GM10248 (cell line): ENCODE measurements at places on chromosomes 5 and 9.

DNA sequence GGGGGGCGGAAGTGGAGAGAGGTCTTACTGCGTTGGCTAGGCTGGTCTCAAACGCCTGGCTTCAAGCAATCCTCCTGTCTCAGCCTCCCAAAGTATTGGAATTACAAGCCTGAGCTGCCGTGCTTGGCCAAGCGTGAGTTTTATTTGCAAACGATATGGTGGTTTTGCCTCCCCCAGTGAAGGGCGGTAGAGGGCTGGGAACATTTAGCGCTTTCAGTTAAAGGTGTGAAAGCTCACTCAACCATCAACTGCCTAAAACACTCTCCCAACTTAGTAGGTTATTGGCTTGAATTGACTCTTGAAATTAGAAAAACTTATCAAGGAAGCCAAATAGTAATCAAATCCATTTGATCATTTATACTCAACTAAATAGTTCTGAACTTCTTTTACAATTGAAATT is 156.3 kb downstream of the ESM1 start:
- DNase-seq, result no peak

DNA sequence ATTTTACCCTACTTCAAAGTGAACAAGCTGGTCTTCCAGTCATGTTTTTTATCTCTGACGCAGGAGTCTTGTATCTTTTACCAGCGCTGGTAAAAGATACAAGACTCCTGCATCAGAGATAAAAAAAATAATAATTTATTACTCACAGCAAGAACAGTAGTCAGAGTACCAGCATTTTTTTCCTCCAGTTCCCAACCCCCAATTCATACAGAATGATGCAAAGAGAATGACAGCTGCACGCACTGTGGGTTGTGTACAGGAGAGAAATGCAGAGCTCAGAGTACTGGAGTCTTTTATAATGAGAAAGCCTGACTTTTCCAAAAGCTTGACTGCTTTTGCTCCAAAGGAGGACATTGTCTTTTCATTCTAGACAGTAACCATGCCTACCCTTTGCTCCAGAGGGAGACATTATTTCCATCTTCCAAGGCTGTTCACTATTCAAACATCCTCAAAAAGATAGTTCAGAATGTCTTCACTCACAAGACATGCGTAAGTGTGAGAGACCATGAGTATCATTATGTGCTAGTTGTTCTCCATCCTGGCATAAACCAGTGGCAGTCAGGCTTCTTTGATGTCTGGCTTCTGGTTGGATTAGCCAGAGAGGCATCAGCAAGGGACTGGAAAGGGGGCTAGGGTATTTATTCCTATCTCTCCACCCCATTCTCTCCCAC is 14.3 kb upstream of the RANBP6 start:
- no peak for DNase-seq

DNA sequence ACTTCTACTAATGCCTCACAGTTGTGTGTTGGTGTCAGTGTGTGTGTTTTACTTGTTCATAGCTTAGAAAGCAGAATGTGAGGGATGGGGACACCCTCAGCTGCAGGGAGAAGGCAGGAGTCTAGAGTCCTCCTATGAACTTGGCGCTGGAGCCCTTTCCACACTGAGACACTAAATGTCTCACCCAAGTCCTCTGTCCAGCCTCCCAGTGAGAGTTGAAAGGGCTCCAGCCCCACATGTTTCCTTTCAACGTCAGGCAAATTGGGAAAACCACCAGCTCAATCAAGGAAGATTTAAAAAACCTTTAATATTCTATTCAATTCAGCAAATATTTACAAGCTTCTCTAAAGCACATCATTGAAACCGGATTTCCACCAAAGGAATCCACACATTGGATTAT is 167.6 kb upstream of the MSX2 start:
- no peak for DNase-seq

- no peak for DNase-seq
Observed at GRCh38 chr9:84744195-84744594, 74.7 kb downstream of the NTRK2 start.

GRCh38 chr5:72455476-72455875 is 51.7 kb downstream of the ZNF366 start:
- DNase-seq, result no peak

DNA sequence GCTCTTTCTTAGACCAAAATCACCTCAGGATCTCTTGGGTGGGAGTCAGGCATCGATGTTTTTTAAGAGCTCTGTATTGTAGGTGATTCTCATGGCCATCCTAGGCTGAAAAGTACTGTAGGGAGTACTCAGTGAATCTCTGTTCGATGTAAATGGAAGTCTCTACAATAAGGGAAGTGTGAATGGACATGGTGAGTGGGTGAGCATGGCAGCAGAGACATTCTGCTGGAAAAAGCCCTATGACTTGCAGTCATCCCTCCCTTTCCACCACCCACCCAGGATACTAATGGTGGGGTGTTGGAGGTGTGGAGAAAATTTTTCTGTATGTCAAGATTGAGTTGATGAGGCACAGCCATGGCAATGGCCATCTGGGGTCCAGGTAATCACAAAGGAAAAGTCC is 30.9 kb downstream of the ZNF366 start:
- DNase-seq, result no peak

DNA sequence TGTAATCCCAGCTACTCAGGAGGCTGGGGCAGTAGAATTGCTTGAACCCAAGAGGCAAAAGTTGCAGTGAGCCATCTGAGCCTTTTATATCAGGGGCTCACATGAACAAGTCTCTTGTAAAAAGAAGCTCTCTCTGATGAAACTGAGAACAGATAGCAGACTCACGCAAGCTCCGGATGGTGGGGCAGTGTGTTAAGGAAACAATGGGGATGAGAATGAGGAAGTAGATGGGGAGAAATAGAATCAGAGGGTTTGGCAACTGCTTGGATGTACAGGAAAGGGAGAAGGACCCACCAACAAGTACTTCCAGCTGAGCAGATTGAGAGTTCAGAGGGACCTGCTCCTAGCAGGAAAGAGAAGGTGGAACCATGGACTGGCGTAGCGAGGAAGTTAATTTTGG is 18.6 kb downstream of the TMEM252 start:
- no peak for DNase-seq

- DNase-seq, result no peak
Observed at GRCh38 chr5:174325961-174326360, 280.5 kb downstream of the NSG2 start.

GRCh38 chr9:13970018-13970417 is 343.9 kb downstream of the NFIB start:
- no peak for DNase-seq

DNA sequence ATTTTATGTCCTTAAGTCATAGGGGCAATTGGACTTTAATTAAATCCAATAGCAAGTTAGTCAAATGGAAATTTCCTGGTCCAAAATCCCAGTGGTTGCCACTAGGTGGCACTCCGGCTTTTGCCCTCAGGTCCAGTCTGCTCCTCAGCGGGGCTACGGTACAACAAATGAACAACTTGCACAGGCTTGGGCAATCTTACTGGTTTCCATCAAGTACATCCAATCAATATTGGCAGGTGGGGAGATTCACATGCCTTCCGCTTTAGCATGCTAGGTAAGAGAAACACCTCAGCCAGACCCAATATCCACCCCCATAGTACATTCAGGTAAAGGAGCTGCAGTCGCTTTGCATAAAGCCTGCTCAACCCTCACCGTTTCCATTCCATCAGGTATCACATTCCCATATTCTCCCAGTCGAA is 6.3 kb upstream of the MXD3 start:
- peak; percentile 70 for DNase-seq

GRCh38 chr9:6711403-6711802 is 46.4 kb upstream of the KDM4C start:
- no peak for DNase-seq

- DNase-seq, result no peak
Observed at GRCh38 chr9:19648672-19649071, 140.2 kb downstream of the SLC24A2 start.

GRCh38 chr5:154962494-154962893 is 21.6 kb downstream of the MRPL22 start:
- DNase-seq, result peak; percentile 57

DNA sequence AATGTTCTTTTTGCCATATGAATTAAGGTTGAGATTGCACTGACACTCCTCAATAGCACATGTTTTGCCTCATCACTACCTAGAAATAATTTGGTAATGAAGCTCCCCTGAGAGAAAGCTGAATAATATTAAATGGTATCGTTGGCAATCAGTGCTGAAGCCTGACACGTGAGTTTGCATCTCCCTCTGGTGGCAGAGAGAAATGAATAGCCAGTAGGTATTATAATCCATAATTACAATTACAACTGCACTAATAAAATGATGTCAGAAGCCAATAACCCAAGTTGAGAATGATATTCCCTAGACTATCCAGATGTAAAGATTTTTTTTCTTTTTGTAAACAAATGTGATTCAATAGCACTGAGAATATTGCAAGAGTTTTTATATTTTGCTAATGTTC is 700.3 kb downstream of the PTPRD start:
- no peak for DNase-seq
